ENCODE measurements at places on chromosomes 5 and 9.
A peak's percentile ranks its signal among the peaks of the same experiment; 100 is the strongest.

- DNase-seq = no peak
Measured at GRCh38 chr5:164376843-164377242, 871.4 kb downstream of the MAT2B start.

DNA sequence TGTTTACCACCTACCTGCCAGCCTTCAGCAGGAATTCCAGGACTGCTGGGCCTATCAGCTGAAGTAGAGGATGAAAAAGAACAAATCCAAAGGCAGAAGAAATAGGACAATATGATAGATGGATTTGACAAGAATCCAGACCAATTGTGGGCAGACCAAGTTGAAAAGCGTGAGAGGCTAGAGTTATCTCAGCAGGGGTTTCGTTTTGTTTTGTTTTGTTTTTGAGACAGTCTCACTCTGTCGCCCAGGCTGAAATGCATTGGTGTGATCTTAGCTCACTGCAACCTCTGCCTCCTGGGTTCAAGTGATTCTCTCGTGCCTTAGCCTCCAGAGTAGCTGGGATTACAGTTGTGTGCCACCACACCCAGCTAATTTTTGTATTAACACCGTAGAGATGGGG is 113.2 kb downstream of the PALM2AKAP2 start:
- DNase-seq = no peak

DNA sequence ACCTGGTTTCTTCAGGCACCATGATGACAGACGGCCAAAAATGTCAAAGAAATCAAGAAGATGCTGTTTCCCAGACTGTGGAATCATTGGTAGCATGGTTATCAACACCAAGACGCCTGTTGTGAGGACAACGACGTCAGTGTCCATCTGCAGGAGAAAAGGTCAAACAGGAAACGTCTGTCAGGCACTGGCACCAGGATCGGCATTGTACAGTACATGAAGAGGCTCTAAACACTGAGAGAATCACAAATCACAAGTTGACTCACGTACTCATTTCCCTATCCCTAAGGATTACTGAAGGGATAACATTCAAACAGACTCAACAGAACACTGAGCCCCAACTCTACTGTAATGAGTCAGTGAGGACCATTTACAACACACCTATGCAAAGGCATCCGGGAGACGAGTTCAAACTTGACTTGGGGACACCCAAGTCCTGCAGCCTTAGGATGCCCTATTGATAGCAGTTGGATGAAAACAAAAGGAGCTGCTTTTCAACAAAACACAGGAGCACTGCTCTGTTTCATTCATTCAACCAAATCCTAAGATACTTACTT is 21.0 kb downstream of the TSC1 start:
- DNase-seq = no peak

DNA sequence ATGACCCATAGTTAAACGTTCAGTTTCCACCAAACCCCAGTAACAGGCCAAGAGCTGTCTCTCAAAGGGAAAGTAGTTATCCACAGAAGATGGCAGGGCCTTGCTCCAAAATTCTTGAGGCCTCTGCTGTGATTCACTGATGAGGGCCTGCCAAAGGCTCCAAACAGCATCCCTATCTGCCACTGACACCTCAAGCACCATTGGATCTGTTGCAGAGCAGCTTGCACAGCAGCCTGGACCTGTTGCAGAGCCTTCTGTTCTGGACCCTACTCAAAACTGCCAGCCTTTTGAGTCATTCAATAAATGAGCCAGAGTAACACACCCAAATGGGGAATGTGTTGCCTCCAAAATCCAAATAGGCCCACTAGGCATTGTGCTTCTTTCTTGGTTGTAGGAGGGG is 741.5 kb upstream of the RGMB start:
- DNase-seq = no peak

DNA sequence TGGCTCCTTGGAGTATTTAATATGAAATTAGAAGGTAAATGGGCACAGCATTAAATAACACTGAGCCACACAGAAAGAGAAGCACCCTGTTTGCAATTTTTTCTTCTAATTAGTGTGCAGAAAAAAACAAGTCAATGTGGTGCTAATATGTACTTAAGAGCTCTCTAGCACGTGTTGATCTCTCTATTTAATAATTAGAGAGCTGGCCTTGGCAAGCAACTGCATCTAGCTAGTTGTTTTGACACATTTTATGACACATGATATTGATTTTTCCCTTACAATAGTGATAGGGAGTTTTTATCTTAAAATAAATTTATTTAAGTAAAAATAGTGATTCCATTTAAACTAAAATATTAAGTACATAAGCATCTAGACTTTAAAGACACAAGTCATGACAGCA is 54.5 kb upstream of the NUDT12 start:
- DNase-seq = no peak

DNA sequence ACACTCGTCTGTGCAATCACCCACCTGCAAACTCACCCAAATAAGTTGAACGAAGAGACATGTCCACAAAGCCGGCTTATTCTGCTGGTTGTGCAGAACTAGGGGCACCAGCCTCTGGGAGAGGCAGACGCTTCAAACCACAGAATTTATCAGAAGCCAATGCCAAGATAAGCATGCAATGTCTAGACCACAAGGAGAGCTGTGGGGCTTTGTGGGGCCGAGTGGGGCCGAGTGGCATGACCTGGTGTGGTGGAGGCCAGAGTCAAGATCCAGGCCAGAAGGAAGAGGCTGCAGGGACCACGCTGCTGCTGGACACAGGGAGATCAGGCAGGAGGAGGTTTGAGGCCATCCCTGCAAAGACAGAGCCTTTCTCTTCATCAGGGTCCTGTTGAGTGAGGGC is 259.0 kb downstream of the IRX2 start:
- DNase-seq = no peak

DNA sequence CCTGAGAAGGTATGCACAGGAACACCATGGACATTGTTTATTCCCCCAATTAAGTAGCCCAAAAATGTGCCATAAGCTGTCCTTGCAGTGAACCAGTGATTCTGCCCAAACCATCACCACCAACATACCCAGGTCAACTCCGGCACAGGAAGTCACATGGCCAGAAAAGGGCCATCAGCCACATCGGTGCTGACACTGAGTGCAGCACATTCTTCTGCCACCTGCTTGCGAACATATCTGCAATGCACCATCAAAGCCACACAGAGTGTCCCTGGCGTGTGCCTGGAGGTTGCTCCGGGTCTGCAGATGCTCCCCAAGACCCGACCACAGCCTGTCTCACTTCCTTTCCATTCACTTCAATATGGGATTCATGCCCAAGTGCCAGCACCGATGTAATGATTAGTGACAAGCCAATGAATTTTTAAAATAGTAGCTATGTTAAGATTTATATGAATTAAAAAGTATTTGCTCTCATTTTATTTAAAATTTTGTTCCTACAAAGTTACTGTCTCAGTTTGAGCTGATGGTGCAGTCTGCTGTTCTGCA is 37.6 kb downstream of the SYK start:
- no peak for DNase-seq

DNA sequence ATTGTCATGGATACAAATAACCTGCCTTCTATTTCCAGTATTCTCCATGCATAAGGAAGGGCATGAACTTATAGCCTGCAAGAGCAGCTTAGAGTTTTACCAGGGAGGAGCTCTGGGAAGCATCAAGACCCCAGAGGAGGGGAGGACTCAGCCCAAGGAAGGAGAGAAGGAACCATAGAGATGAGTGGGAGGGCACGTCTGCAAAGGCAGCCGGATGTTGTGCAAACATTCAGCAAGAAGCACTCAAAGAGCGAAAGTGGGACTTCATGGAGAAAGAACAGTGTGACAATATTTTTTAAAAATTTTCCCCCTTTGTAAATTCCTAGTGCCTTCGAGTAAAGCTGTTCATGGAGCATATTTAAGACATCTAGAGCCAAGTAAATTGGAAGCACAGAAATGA is 270.1 kb upstream of the PTGER4 start:
- no peak for DNase-seq

DNA sequence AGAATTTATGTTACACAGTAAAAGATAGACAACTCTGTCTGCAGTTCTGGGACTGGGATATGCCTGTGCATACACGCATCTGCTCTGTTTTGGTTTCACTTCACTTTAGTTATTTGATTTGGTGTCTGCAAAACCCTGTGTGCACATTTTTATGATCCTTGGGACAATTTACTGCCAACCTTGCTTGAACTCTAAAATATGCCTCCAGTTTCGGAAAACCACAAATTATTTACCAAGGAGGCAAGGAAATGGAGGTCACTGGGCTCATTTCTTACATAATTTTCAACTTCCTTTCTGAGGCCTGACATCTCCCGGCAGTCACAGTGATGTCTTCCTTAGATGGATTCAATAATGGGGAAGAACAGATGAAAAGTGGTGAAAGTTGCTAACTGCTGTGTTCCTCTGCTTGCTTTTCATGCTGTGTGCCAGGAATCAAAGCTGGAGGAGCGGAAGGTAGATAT is 61.2 kb upstream of the TAF11L2 start:
- peak; percentile 94 for DNase-seq

DNA sequence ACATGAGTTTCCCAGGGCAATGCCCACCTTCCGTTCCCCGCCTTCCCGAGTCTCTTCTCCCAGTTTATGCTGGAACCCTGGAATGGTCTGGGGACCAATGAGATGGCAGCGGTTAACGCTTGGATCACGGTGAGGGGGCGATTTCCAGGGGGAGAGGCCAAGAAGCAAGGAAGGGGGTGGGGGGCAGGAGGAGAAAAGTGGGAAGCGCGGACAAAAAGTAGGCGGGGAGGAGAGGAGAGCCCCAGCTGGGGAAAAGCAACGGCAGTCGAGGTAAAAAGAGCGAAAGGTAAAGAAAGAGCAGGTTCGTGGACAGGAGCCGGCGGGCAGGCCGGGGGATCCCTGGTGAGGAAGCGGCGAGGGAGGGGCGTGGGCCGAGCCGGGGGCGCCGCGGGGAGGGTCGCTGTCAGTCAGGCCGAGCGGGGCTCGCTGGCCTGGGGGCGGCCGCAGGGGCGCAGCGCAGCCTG is 508 bp upstream of the SNCAIP start:
- DNase-seq = no peak

DNA sequence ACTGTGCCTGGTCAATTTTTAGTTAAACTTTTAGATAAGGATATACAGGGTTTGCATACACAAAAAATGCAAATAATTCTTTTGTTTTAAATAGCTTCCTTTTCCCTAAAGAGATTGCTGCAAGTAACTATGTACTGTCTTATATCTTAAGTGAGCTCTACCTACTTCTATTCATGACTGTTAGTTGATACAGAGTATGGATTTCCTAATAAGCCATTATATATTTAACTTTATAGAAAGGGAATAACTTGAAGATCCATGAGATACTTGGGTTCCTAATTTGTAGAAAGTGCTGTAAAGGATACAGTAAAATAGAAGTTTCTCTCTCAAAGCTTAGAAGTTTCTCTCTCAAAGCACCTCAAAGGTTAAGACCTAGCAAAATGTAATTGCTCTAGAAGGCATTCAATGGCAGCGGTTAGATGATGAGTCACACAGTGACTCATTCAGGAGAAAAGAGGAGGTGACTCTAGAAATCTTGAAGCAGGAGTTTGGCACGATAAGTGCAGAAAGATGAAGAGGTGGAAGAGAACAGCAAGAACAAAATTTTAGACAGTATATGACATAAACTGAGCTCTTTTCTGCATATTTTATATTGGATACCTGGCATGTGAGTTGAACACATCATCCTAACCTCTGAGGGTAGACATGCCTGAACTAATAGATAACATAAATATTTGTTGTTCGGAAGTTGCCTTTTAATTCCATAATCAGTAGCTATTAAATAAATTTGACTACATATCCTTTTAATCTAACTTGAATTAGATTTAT is 5.5 kb upstream of the DNAJC21 start:
- DNase-seq = peak; percentile 66

GRCh38 chr5:372996-373709 is 51.6 kb downstream of the AHRR start:
- no peak for DNase-seq

DNA sequence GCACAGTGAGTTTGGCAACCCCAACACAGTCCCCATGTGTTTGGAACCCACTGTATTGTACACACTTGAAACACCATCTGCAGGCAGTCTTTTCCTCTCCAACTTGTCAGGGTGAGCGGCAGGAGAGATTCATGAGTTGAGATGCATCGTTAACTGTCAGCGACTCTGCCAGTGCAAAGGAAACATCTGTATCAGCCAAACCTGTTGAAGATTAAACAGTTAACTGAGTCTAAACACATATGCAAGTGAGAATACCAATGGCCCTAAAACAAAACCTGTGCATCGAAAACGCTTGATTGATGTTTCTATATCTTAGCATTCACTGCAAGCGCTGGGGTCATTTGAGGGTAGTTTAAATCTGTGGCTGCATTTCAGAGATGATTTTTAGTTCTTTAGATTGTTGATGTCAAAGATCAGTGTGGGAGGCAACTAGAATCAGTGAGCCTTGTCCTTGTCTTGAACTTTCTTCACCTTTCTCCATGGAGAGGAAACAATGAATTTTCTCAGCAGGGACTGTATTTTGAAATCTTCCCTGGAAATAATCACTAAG is 41.3 kb upstream of the PAM start:
- DNase-seq = no peak

GRCh38 chr5:123671042-123671441 is 159.1 kb downstream of the CSNK1G3 start:
- peak; percentile 62 for DNase-seq

- no peak for DNase-seq
Measured at GRCh38 chr9:82783045-82783444, 279.9 kb downstream of the RASEF start.

GRCh38 chr5:90264689-90265544 is 144.6 kb downstream of the CETN3 start:
- DNase-seq = peak; percentile 78

DNA sequence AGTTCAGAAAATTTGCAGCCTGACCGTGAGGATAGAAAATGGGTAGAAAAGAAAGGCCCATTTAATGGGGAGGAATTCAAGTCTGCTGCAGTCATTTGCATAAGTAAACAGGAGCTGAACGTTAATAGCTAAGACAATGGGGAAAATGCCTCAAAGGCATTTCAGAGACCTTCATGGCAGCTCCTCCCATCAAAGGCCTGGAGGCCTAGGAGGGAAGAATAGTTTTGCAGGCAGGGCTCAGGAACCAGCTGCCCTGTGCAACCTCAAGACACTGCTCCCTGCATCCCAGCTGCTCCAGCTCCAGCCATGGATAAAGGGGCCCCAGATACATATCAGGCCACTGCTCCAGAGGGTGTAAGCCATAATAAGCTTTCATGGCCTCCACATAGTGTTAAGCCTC is 32.2 kb upstream of the CDH18 start:
- DNase-seq = no peak

DNA sequence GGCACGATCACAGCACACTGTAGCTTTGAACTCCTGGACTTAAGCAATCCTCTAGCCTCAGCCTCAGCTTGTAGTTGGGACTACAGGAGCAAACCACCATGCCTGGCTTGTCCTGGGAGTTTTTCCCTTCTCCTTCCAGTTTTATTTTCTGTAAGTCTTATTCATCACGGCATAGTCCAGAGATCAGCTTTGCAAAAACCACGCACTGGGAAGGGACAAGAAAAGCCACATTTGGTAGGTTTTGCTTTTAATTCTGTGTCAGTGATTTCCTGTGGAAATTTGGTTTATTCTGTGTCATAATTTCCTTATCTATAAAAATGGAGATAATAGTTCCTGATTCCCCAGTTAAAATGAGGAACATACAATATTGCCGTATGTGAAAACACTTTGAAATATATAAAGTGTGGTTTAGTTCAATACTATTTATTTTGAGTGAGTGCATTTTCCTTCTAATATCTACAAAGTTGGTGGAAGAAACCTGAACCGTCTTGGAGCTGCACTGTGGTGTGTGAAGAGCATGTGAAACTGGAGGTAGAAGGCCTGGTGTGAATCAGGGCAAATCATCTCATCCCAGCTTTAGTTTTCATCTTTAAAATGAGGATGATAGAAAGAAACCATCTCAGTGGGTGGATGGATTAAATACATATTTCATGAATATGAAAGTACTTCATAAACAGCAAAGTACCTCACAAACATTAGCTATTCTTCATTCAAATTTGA is 92.8 kb upstream of the ELL2 start:
- no peak for DNase-seq

- no peak for DNase-seq
Measured at GRCh38 chr5:73137563-73138530, 17.5 kb downstream of the TMEM171 start.
